ENCODE measurements at places on chromosomes 2 and 18. TPM values are rescaled to one million over a fixed set of nuclear protein-coding genes. Genes with fewer than 3 reads are reported as not detected.

Gene DNAJC5G
- not detected for total RNA-seq

GRCh38 chr2:11417946-11418585 is 47.9 kb downstream of the E2F6 start:
- no peak for DNase-seq

GRCh38 chr2:186806591-186806990 is 42.4 kb downstream of the ZSWIM2 start:
- no peak for DNase-seq

GRCh38 chr2:96760036-96760985 is at the start of gene CNNM4:
CNNM4 (plus strand) TSS chr2:96760902; CDS start chr2:96761000, 98 bp downstream.
- DNase-seq, result peak; percentile 81

- DNase-seq, result no peak
These were observed 907 bp downstream of the FHL2 start for GRCh38 chr2:105397953-105398335.

Gene ATP5F1A
- total RNA-seq, result 171 TPM

Gene NAT8
- not detected for total RNA-seq

DNA sequence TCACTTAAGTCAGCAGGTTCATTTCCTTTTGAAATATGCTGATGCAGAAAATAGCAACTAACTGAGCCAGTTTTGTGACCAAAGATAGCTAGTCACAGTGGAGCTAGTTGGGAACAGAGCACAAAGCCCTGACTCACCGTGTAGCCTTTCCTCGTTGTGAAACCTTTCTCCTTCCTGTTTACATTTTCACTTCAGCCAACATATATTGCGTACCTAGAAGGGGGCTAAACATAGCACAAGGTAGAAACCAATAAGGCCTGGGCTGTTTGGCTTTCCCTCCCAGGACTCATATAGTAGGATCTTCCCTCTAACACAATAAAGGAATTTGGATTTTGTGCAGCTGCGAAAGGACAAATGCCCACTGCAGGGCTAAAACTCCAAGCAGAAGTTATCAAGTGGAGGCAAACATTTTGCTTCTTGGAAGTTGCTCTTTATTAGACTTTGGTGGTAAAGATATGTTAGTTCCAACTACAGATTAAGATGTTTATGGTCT is 24.5 kb upstream of the LPIN2 start:
- no peak for DNase-seq

- no peak for DNase-seq
These were observed 24.7 kb upstream of the ALLC start for GRCh38 chr2:3633089-3633981.

GRCh38 chr2:237042101-237042500 is 43.6 kb upstream of the COPS8 start:
- no peak for DNase-seq

Gene FSHR
- not detected for total RNA-seq

DNA sequence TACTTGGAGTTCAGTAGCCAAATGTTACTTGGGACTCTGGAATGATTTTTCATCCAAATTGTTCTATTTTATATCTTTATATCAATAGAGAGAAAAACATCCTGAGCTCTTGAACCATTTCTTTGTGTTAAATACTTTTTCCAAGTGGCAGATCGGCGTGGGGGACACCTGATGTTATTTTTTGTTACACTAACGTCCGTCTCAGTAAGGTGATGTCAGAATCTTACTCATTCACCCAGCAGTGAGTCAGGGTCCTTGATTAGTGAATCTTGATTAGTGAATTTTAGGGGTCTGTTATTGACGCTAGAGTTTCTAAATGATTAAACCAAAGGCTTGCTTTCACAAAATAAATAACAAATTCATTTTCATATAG is 1.7 kb downstream of the MIB1 start:
- no peak for DNase-seq

GRCh38 chr2:231671270-231672050 is 36.9 kb upstream of the PTMA start:
- no peak for DNase-seq

Gene LYPD6
- total RNA-seq, result not detected

GRCh38 chr2:113872201-113872600 is 17.7 kb upstream of the ACTR3 start:
- DNase-seq, result no peak

DNA sequence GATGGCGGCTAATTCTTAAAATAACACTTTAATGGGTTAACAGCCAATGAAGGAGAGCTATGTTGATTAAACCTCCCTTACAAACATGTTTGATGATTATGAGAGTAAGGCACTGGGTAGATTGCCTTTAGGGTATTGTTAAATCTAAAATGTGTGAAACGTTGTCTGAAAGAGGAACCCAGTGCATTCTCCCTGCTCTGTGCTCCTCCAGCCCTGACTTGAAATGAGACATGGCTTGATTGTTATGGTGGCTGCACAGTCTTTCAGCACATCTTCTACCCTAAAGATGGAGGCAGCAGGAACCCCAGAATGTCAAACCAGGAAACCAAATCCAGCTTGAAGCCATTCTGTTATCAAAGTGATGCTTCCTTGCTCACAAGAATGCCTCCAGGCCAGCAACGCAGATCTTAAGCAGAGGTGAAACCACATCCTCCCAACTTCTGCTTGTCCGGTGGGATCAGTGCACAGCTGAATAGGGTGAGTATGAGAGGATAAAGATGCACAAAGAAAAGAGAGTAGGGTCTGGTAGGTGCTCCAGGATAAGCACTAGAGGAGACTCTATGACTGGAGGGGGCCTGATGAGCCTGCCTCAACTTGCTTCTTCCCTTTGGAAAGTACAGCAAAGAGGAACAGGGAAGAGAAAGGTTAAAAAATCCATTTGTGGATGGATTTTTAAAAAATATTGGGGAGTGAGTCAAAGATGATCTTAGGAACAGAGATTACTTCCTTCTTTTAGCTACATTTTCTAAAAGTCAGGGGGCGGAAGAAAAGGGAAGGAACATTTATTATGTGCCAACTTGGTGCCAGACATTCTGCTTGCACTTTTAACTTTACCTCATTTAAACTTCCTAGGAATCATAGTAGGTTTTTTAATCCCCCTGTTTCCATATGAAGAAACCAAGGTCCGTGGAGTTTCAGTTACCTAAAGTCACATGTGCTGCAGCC is 523.0 kb downstream of the TXNL1 start:
- DNase-seq, result no peak

Gene PAX8
- total RNA-seq, result 1.4 TPM

- DNase-seq, result no peak
These were observed 1.8 kb downstream of the DNAJC10 start for GRCh38 chr2:182717816-182718215.

Gene FRZB
- not detected for total RNA-seq

- no peak for DNase-seq
These were observed 101.8 kb downstream of the TRIB2 start for GRCh38 chr2:12818416-12819102.

DNA sequence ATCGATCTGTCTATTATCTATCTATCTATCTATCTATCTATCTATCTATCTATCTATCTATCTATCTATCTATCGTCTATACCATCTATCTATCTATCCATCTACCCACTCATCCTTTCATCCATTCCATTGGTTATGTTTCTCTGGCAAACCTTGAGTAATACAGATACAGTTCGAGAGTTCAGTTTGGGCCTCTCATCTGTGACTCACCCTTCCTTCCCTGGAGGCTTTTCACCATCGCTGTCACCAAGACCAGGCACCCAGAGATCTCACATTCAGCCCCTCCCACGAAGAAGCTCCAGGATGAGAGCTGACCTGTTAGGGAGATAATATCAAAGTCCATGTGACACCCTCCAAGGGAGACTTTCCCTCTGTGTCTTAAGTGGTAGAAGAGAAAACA is 164.1 kb upstream of the CELF4 start:
- no peak for DNase-seq

Gene ANKRD62
- total RNA-seq, result not detected

Gene LONRF2
- total RNA-seq, result 0.12 TPM

Gene OR6B3
- total RNA-seq, result not detected

- no peak for DNase-seq
These were observed 18.5 kb upstream of the CCNT2 start for GRCh38 chr2:134900151-134900550.

Gene SIX3
- not detected for total RNA-seq

GRCh38 chr2:51068237-51068636 is 36.3 kb upstream of the NRXN1 start:
- no peak for DNase-seq

GRCh38 chr2:168525020-168525419 is 68.9 kb downstream of the CERS6 start:
- DNase-seq, result no peak

- DNase-seq, result no peak
These were observed 47.8 kb downstream of the SATB2 start for GRCh38 chr2:199409759-199410529.

GRCh38 chr2:230172852-230173251 is 46.9 kb downstream of the SP110 start:
- no peak for DNase-seq

Gene EXOC6B
- total RNA-seq, result 14.6 TPM

Gene CFC1
- not detected for total RNA-seq

DNA sequence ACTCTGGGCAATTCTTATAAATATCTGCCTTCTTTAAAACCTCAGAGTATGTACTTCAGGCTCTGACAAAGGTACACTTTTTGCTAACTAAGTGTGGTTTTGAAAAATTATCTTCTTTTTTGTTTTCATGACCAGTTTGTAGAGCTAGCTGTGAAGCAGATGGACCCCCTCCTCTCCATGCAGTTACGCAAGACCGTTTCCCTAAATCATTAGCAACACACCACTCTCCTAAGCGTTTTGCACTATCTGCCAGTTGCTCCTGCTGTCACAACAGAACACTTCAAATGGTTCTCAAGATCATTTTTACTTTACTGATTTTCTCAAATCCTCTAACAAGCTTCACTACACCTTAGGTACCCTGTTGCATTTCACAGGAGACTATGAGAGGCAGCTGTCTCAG is 53.3 kb downstream of the GULP1 start:
- no peak for DNase-seq

GRCh38 chr2:152549423-152549822 is 167.8 kb downstream of the PRPF40A start:
- DNase-seq, result no peak

- DNase-seq, result no peak
These were observed 172.2 kb upstream of the MYO3B start for GRCh38 chr2:170005702-170006101.

- no peak for DNase-seq
These were observed 78.8 kb downstream of the HNRNPLL start for GRCh38 chr2:38523728-38524437.

DNA sequence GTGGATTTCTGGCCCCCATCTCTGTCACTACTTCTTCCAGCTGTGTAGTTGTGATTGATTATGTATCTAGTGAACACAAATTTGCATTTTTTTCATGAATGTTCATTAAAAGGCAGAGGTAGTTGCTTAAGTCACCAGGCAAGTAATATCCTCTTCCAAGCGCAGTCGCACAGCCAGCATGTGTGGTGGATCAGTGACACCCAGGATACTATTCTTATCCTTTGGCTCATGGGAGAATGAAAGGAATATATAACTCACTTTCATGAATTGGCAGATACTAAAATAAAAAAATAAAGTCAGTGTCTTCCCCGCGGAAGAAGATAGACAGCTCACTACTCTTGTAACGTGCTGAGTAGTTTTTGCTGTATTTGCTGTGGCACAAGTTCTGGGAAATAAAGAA is 387.8 kb downstream of the CDH7 start:
- DNase-seq, result no peak

GRCh38 chr2:118678985-118679384 is 168.5 kb downstream of the EN1 start:
- no peak for DNase-seq

Gene ATP6V1B1
- not detected for total RNA-seq

- no peak for DNase-seq
These were observed 124.0 kb downstream of the GAREM1 start for GRCh38 chr18:32346671-32347070.

DNA sequence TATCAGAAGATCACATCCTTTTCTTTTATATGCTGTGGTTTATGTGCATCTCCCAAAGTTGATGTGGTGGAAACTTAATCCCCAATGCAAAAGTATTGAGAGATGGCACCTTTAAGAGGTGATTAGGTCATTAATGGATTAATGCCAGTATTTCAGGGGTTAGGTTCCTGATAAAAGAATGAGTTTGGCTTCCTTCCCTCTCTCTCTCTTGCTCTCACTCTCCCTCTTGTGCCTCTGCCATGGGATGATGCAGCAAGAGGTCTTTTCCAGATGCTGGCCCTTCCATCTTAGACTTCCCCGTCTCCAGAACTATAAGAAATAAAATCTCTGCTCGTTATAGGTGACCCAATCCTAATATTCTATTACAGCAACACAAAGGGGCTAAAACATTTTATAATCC is 85.0 kb downstream of the TTC27 start:
- DNase-seq, result no peak

DNA sequence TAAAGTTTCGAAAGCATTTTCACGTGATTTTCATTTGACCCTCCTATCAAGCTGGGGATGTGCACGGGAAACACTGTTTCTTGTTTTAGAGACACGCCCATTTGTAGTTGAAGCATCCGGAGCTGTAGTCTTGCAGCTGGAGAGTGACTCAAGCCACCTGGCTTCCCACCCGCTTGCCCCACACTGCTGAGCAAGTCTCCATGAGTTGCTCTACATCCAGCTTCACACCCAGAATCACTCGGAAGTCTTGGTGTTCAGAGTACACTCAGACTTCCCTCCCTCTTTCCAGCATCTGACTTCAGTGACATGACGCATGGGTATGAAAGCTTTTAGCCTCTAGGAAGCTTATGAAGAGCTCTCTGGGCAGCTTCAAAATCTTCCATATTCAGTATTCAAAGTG is 262.4 kb downstream of the NBAS start:
- no peak for DNase-seq

- no peak for DNase-seq
These were observed 2.2 kb upstream of the NRP2 start for GRCh38 chr2:205680067-205680466.

- no peak for DNase-seq
These were observed 30.3 kb downstream of the WDSUB1 start for GRCh38 chr2:159256159-159256558.

DNA sequence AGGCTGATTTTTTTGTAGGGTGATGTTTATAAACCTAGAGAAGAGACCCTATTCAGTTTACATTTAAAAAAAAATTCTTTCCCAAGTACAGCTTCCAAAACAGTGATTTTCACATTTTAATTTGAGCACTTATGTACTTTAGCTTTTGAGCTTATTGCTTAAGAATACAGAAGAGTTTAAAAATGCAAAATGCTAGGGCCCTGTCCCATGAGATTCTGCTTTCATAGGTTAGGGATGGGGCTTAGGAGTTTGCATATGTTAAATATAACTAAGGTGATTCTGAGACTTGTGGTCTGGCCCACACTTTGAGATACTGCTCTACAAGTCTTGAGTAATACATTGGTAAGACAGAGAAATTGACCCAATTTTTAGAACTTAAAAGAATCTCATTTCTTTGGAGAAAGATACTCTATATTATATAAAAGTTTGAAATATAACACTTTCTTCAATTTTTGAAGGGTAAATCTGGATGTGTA is 137.3 kb upstream of the CWC22 start:
- DNase-seq, result no peak

Measured in T-helper 17 cell (primary cell).